Stimulated activated CD8-positive, alpha-beta memory T cell treated with anti-CD3 and anti-CD28 coated beads, Interleukin-4, amount 100 ng/mL, for 4 hours (primary cell): ENCODE measurements at places on chromosomes 3 and 15.
A peak's percentile ranks its signal among the peaks of the same experiment; 100 is the strongest.

GRCh38 chr15:44666210-44667038, 3.0 kb upstream of the SPG11 start:
- no peak for DNase-seq

- no peak for DNase-seq
These were observed 18.8 kb downstream of the GNB4 start for GRCh38 chr3:179432451-179432850.

- no peak for DNase-seq
These were observed 202.0 kb downstream of the FNDC3B start for GRCh38 chr3:172241405-172241804.

DNA sequence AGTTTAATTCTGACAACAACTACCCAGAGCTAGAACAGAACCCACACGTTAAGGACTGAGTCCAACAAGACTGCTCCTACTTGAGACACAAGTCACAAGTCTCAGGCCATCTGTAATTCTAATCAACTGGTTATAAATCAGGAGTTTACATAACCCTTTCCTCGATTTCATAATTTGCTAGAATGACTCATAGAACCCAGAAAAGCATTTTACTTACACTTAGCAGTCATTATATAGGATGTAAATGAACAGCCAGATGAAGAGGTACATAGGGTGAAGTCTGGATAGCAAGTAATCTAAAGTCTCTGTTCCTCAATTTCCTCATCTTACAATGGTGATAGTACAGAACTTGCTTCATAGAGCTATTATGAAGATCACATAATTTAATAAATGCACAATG, 1018.2 kb downstream of the DIPK2A start:
- DNase-seq, result no peak

DNA sequence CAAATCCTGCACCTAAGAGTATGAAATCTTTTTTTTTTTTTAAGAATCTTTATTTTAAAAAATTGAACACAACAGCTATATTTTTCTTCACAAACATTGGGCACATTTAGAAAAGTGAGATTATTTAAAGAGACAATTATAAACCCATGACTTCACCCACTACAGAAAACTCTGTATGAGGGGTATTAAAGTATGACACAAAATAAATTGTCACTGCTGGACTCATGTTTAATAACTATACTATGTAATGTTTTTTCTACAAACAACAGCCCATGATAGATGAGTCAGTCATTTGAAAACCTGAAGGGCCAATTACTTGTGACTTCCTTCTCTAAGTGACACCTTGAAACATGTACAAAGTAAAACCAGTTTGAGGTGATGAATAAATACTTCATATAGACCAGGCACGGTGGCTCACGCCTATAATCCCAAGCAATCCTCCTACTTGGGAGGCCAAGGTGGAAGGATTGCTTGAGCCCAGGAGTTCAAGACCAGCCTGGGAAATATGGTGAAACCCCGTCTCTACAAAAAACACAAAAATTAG, 36.0 kb downstream of the AQR start:
- no peak for DNase-seq

DNA sequence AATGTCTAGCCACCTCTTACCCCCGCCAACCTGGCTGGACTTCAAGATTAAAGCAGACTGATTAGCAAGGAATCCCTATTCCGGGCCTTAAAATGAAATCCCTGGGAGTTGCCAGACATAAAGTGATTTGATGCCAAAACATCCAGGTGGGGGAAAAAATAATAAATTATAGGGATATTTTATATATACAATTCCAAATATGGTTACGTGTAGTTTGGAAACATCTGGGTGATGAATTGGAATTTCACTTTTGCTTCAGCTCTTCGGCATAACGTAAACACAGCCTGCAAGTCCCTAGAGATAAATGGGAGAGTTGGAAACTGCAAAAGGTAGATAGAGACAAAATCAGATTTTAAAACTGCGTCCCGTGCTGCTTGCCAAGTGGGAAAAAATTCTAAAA, 545.5 kb upstream of the MDFIC2 start:
- DNase-seq, result no peak

DNA sequence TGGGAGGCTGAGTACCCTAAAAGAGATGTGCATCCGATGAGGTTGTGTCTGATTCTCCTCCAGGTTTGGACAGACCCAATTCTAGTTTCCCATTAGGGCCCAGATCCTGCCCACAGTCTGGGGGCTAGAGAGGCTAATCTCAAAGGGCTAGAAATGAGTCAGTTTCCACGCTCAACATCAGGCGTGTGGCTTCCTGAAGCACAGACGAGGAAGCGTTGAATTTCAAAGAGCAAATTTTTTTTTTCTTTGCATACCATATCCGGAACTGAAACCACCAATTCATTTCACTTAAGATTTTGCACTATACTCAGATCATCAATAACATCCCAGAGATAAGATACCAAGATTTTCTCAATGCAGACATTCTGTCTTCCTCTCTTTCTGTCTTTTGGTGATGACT, 173.8 kb upstream of the BCL6 start:
- DNase-seq, result peak; percentile 20

GRCh38 chr15:60772395-60773120, 293.6 kb upstream of the ICE2 start:
- DNase-seq, result no peak

DNA sequence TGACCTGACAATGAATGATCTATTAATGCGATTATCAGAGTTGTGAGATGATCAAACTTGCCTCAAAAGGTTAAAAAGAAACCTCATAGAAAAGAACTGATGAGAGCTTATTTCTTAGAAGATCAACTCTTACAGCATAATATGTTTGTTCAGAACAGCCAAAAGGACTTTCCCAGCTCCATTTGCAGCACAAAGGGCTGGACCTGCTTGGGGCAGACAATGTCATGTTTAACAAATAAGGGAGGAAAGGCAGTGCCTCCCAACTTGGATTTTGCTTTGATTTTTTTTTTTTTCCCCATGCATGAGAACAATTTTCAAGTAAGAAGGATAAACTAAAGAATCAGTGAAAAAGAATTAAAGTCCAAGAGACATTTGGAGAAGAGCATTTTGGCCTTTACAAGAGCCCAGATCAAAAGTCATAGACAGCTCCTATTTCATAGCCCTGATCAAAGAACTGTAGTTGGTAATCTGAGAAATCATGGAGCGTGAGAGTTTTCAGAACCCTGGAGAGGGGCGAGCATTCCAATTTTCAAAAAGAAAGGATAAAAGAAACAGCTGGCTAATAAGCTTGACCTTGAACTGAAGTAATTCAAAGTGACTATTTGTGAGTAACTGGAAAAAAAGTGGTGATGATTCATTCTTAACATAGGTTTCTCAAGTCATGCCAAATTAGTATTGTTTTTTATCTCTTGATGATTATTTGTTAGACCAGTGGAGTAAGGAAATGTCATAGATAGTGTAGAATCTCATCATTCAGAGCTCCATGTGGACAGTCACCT, 136.0 kb upstream of the CFAP20DC start:
- DNase-seq, result no peak

- DNase-seq, result no peak
These were observed 84.4 kb upstream of the STRIT1 start for GRCh38 chr3:155377847-155378246.

DNA sequence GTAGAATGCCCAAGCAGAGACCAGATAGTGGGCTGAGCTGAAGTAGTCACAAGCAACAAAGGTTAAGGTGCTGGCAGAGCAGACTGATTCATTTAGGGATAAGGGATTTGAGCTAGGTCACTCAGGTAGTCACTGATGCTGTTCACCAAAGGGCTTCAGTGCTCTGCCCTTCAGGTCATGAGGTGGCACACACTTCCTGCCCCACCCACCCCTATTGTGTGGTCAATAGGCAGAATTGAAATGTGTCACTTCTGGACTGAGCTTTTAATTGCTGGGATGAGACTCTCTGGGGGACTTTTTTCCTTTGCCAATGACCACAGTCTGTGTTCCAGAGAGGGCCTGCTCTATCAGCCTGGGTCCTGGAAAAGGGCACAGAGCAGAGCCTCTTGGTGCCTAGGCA, 2.9 kb upstream of the DIS3L start:
- DNase-seq, result no peak

- no peak for DNase-seq
These were observed 158.4 kb downstream of the FAM43A start for GRCh38 chr3:194844046-194844445.

GRCh38 chr3:10867384-10867783, 51.4 kb downstream of the SLC6A11 start:
- no peak for DNase-seq

GRCh38 chr3:197417911-197418618, 119.7 kb upstream of the DLG1 start:
- DNase-seq, result no peak
